NCI-H2227 treated with DMSO at 0.1 percent for 48 hours (cell line): ENCODE measurements at places on chromosomes 11 and 22.

DNA sequence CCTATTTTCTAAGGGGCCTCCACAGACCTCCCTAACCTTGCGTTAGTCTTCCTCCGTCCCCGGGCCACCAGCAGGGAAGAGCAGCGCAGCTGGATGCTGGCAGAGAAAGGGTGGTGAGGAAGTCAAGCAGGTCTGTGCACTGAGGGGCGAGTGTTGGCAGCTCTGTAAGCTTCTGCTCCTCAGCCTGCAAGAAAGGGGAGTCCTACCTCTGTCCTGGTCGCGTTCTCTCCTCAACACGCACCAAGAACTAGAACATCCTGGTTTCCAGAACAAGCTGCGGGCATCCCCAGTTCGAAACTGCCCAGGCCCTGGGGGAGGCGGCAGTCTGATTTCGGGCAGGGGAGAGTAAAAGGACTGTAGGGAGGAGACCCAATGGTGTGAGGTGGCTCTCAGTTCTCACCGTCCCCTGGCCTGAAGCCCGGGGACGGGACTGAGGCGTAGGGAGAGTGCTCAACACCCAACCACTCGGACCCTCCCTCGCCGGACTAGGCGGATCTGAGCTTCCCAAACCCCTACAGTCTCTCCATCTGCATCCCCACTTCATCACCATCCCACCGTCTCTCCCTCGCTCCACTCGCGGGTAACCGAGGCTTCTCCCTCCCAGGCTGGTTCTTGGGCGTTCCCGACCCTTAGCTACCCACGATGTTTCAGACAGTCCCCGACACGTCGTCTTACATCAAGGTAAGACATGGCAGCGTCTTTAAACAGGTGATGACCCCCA lies 7.7 kb upstream of the FLI1 start:
- no peak for DNase-seq

- DNase-seq: no peak
Measured at GRCh38 chr11:7321473-7322450, 70.1 kb downstream of the SYT9 start.

- no peak for DNase-seq
Measured at GRCh38 chr11:35035894-35036408, 103.0 kb upstream of the CD44 start.

DNA sequence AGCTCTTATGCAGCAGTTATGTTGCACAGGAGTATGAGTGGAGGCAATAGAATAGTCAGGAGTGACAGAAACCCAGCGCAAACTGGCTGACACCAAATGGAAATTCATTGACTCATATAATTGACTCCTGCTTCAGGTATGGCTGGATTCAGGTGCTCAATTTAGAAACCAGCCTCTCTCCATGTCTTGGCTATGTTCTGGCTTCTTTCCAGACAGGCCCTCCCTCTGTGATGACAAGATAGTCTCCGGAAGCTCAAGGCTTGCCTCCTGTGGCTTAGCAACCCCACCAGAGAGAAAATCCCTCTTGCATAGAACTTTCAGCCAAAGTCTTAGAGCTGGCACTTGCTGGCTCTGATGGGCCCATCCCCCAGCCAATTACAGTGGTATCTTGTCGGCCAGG lies 28.1 kb upstream of the MN1 start:
- no peak for DNase-seq

DNA sequence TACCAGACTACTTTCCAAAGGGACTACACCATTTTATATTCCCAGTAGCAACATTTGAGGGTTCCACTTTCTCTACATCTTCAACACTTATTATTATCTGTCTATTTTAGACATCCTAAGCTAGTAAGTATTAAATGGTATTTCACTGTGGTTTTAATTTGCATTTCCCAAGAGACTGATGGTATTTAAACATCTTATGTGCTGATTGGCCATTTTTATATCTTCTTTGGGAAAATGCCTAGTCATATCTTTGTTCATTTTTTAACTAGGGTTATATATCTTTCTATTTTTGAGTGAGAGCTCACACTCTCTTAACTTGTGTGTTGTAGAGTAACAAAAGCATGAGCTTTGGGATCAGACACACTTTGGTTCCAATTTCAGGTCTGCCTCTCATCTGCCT lies 73.7 kb downstream of the PRCP start:
- DNase-seq: no peak

- no peak for DNase-seq
Measured at GRCh38 chr22:44639891-44640617, 62.0 kb upstream of the PRR5 start.

- DNase-seq: no peak
Measured at GRCh38 chr11:113873236-113873626, 2.1 kb downstream of the USP28 start.

GRCh38 chr11:84526250-84526649 lies 1100.9 kb downstream of the DLG2 start:
- DNase-seq: peak; percentile 4

GRCh38 chr11:102413497-102413896 lies 39.1 kb downstream of the TMEM123 start:
- no peak for DNase-seq

DNA sequence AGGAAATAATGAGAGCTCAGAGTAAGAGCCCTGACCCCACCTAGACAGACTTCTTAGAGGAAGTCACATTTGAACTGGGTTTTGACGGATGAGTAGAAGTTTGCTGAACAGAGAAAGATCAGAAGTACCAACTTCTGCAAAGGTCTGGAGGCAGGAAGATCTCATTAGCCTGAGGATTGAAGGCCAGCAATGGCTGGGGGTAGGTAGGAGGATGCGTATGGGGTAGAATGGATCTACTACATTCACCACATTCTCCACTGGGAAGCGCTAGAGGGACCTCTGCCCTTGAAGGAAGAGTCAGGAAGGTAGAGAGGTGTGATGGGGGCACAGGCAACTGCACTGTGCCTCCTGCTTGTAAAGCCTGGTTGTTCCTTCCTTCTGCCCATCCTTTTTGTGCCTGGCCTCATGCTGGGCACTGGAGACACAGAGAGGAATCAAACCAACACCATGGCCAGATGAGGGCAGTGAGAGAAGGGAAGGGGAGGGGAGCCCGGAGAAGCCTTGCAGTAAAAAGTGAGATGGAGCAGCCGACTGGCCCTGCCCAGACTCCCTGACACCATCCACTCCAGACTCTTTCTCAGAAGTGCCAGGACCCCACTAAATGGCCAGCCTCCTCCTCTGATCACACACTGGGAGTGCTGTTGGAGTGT lies 4.9 kb downstream of the TPBGL start:
- no peak for DNase-seq

- DNase-seq: no peak
Measured at GRCh38 chr11:80722629-80723028, 1281.8 kb upstream of the TENM4 start.

- no peak for DNase-seq
Measured at GRCh38 chr11:2342981-2343380, 34.1 kb upstream of the CD81 start.

DNA sequence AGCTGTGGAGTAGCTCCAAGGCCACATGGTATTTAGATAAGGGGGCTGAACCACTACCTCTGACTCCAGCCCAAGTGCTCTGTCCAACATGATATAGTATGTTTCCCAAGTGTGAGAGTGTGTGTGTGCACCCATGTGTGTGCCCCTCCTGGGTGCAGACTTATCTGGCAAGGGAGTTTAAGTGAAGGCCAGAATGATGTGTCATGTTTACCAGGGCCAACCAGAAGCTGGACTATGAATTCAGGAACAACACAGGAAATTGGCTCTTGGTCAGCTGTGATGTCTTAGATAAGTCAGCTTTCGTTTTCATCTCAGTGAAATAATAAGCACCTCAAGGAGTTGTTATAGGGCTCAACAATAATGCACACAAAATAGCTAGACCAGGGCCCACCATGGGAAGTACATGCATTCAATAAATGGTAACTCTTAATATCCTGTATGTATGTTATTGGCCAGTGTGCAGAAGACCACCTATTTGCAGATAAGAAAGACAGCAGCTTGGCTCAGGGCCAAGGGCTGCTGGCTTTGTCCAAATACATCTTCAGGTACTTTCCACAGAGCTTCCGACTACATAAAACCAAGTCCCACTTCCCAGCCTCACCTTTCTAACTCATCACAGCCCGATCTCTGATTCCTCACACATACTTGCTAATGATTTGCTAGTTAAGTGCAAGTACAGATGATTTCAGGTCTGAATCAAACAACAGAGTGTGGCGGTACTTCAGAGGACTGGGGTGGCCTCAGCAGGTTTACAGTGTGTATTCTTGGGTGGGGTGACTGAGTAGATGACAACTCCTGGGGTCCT lies 120.9 kb downstream of the ME3 start:
- DNase-seq: no peak

- DNase-seq: no peak
Measured at GRCh38 chr11:47175746-47176327, 842 bp downstream of the ARFGAP2 start.

GRCh38 chr11:118491041-118491440 lies 36.2 kb upstream of the TTC36 start:
- no peak for DNase-seq

- DNase-seq: no peak
Measured at GRCh38 chr22:40271440-40271839, 74.9 kb upstream of the ADSL start.

- DNase-seq: no peak
Measured at GRCh38 chr22:30423301-30423958, 2.1 kb upstream of the MTFP1 start.

GRCh38 chr11:6538456-6538855 lies 41.4 kb downstream of the DNHD1 start:
- DNase-seq: no peak

GRCh38 chr11:115255006-115255762 lies 249.0 kb downstream of the CADM1 start:
- no peak for DNase-seq

- DNase-seq: no peak
Measured at GRCh38 chr22:25880524-25880923, 138.5 kb downstream of the MYO18B start.

DNA sequence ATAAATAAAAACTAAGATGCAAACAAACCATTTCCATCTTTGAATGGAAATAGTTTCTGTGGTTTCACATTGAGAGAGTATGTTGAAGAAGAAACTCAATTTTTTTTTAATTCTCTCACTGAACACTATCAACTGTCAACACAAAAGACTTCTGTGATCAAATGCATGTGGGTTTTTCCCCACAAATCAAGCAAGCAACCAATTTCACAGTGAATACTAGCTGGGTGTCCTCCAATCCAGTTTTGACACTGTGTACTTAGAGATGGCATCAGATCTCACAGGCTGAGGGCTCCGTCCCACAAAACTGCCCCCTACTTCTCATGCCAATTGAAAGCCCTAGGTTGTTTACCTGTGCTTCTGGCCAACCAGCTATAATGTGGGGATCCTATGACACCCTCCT lies 34.5 kb downstream of the CTSC start:
- no peak for DNase-seq

- no peak for DNase-seq
Measured at GRCh38 chr11:113279591-113279990, 34.8 kb upstream of the TTC12 start.

DNA sequence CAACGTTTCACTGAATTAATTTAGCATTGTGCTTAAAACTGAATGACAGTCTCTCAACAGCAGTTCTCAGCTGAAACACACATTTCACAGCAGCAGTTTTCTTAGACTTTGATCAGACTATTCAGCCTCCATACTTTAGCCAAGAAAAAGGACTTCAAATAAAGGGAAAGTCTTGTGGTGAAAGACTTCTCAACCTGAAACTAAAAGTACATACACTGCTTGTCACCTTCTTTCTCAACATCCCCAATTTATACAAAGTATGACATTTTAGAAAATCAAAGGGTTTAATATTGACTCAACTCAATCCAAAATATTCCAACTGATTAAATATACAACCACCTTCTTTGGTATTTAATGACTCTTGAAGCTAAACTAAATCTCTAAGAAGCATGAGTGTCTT lies 419.0 kb downstream of the LRRC4C start:
- DNase-seq: no peak

DNA sequence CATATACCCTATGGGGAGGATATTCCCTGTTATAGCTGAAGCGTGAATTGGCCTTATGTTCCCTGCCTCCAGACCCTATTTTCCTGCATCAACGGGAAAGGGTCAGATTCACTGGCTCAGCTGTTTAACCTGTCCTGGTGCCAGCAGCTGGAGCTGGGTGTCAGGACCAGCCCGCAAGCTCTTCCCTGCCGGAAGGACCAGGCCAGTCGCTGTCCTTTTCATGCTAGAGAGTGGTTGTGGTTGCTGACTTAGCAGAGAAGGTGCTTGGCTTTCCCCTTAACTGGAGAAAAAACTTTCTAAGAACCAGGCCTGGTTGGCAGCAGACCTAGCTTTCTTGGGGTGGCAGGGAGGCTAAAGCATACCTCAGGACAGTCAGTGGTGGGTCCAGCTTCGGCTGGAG lies 5.2 kb upstream of the SREBF2 start:
- no peak for DNase-seq

- no peak for DNase-seq
Measured at GRCh38 chr11:45801723-45802315, 3.1 kb upstream of the SLC35C1 start.

GRCh38 chr11:6531267-6531752 lies 34.2 kb downstream of the DNHD1 start:
- DNase-seq: peak; percentile 85

GRCh38 chr11:123011510-123011909 lies 29.9 kb upstream of the BSX start:
- peak; percentile 23 for DNase-seq

GRCh38 chr11:128928400-128928799 lies 14.3 kb downstream of the TP53AIP1 start:
- DNase-seq: no peak

DNA sequence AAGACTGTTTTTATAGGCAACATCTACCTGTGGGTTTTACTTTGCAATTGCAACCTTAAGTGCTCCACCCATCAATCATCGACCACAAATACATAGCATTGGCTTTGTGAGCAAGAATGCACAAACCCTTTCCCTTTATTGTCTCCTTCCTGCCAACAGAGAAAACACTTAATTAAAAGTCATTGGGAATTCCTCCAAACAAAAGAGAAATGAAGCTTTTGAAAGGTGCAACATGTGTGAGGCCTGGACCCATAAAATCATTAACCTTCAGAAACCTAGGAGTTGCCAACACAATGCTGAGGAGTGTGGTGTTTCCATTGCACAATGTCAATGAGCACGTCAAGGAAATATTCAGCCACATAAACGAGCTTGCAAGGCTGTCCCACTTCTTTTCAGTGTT lies 223.2 kb downstream of the BLID start:
- DNase-seq: no peak

DNA sequence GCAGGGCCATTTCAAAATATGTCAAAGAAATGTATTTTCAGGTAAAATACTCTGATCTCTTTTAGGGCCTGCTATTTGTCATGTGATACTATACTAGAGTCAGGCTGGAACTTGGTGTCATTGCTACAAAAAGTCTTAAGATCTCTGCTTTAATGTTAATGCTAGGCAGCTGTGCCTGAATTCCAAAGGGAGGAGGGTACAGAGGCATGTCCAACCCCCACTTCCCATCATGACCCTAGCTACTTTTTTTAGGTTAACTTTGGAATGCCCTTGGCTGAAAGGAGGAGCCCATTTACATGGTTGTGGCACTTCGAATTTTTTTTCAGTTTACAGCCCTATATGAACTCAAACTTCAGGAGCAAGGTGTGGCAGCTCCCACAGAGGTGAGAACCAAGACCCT lies 58.1 kb downstream of the OSBP2 start:
- no peak for DNase-seq
